Testis (tissue), 5 donors: ENCODE measurements at places on chromosomes 1 and 21. TPM values are rescaled to one million over a fixed set of nuclear protein-coding genes. Genes with fewer than 3 reads are reported as not detected.
A peak's percentile ranks its signal among the peaks of the same experiment; 100 is the strongest.

The CR1L gene
- polyA plus RNA-seq, result not detected

The ASTN1 gene
- 2.7 TPM for polyA plus RNA-seq

DNA sequence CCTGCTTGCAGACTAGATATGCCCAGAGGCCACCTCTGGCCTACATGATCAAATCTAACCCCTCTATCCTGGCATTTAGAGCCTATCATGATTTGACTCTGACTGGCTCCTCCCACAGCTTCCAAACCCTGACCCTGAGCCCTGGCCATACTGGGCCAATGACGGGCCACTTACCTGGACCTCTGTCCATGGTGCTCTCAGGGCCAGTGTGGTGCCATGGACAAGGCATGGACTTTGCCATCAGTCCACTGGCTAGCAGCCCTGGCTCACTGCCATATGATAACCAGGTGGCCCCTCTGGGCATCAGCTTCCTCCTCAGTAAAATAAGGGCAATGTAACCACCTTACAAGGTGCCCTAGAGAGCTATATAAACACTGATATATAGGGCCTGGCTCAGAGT, 713.4 kb downstream of the PTPRU start:
- H3K36me3 ChIP-seq, result no peaks in the 10 kb centered on the region
- H3K27ac ChIP-seq, result no peak overlapping the region
- no peaks in the 10 kb centered on the region for H3K27me3 ChIP-seq
- DNase-seq, result no peak

GRCh38 chr1:186304982-186305949, 69.8 kb downstream of the TPR start:
- no peak overlapping the region for H3K27ac ChIP-seq
- DNase-seq, result no peak
- no peaks in the 10 kb centered on the region for H3K36me3 ChIP-seq

GRCh38 chr1:201356701-201357100, 20.8 kb downstream of the TNNT2 start:
- no peak for DNase-seq
- no peaks in the 10 kb centered on the region for H3K27me3 ChIP-seq
- H3K27ac ChIP-seq, result no peak overlapping the region
- H3K4me1 ChIP-seq, result no peaks in the 10 kb centered on the region
- H3K4me3 ChIP-seq, result no peak overlapping the region
- no peaks in the 10 kb centered on the region for H3K36me3 ChIP-seq

DNA sequence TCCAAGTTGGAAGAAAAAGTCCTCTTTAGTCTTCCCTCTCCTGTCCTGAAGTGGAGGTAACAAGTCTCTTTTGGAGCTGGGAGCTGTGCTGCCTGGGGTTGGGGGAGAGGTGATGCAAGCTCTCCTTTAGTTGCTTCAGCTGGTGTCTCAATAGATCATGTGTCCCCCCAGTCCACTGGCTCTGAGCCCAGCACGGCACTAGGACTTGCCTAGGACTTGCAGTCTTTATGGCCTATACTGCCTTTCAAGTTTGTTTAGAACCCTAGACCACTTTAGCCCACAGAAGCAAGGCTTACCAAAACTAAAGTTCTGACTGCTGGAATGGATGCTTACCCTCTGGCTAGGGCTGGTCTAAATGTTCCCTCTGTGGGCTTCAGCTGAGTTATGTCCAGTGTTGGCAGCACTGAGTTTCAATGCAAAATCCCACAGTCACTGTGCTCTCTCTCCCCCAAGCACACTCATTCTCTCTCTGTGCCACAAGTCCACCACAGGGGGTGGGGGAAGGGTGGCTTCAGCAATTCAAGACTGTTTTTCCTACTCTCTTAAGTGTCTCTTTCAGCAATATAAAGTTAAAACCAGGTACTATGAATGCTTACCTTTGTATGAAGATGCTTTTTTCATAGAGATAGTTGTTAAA, 185.0 kb downstream of the DNAH14 start:
- no peaks in the 10 kb centered on the region for H3K27me3 ChIP-seq
- H3K4me1 ChIP-seq, result no peaks in the 10 kb centered on the region
- no peaks in the 10 kb centered on the region for H3K36me3 ChIP-seq
- DNase-seq, result no peak
- H3K4me3 ChIP-seq, result no peak overlapping the region

- H3K4me1 ChIP-seq, result peaks cover 15% of the 10 kb centered on the region
- no peaks in the 10 kb centered on the region for H3K27me3 ChIP-seq
- no peak overlapping the region for H3K4me3 ChIP-seq
Observed at GRCh38 chr1:30379684-30380624, 343.4 kb downstream of the MATN1 start.

The RYR2 gene
- 5.4 TPM for polyA plus RNA-seq

- no peaks in the 10 kb centered on the region for H3K27me3 ChIP-seq
- H3K4me1 ChIP-seq, result no peaks in the 10 kb centered on the region
- H3K36me3 ChIP-seq, result no peaks in the 10 kb centered on the region
- no peak for DNase-seq
- H3K27ac ChIP-seq, result no peak overlapping the region
Observed at GRCh38 chr1:206953126-206953525, 6.9 kb upstream of the PIGR start.

DNA sequence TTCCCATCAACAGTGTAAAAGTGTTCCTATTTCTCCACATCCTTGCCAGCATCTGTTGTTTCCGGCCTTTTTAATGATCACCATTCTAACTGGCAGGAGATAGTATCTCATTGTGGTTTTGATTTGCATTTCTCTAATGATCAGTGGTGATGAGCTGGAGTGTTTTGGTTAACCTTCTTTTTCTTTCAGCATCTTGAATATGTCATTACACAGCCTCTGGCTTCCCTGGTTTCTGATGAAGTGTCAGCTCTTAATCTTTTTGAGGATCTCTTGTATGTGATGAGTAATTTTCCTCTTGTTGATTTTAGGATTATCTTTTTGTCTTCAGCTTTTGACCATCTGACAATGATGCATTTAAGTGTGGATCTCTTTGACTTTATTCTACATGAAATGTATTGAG, 133.2 kb upstream of the GRIK3 start:
- DNase-seq, result no peak
- H3K27me3 ChIP-seq, result no peaks in the 10 kb centered on the region
- no peaks in the 10 kb centered on the region for H3K36me3 ChIP-seq
- no peak overlapping the region for H3K4me3 ChIP-seq
- H3K4me1 ChIP-seq, result no peaks in the 10 kb centered on the region
- no peak overlapping the region for H3K27ac ChIP-seq

- peaks cover 2% of the 10 kb centered on the region for H3K4me1 ChIP-seq
- DNase-seq, result no peak
- no peaks in the 10 kb centered on the region for H3K36me3 ChIP-seq
- no peak overlapping the region for H3K4me3 ChIP-seq
- H3K27me3 ChIP-seq, result no peaks in the 10 kb centered on the region
- H3K27ac ChIP-seq, result no peak overlapping the region
Observed at GRCh38 chr1:15277447-15277838, 30.4 kb downstream of the FHAD1 start.

GRCh38 chr1:3899754-3900149, 320 bp downstream of the C1orf174 start:
- no peak for DNase-seq
- H3K27ac ChIP-seq, result peak overlapping the region; percentile 99
- peak overlapping the region; percentile 96 for H3K4me3 ChIP-seq
- no peaks in the 10 kb centered on the region for H3K27me3 ChIP-seq
- H3K36me3 ChIP-seq, result no peaks in the 10 kb centered on the region

DNA sequence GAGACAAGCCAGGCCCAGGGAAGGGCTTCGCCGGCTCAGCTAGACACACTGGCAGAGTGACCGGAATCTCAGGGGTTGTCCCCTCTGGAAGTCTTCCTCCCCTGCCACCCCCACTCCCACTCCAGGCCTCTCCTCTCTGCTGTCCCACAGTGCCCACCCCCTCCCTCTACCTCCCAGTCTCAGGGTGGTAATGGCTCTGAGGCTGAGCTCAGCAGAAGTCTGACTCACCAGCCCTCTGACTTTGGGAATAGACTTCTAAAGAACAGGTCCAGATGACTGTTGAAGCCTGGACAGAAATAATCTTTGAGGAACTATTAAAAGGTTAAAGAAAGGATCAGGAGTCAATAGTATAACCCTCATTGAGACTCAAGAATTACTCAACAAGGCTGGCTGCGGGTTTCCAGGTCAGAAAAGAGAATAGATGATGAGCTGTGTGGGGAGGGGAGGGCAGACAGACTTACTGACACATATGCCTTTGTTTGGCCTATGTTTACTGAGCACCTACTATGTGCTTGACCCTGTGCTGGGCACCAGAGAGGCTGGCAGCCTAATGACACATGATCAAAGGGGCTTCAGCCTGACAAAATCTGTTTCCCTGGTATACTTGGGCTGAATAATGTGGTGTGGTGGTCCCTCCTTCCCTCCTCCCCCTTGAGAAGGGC, 8.2 kb downstream of the HCRTR1 start:
- no peak overlapping the region for H3K4me3 ChIP-seq
- no peaks in the 10 kb centered on the region for H3K36me3 ChIP-seq
- no peaks in the 10 kb centered on the region for H3K27me3 ChIP-seq
- H3K4me1 ChIP-seq, result peaks cover 27% of the 10 kb centered on the region
- H3K27ac ChIP-seq, result no peak overlapping the region
- no peak for DNase-seq

GRCh38 chr1:185648858-185649589, 85.2 kb upstream of the HMCN1 start:
- H3K27me3 ChIP-seq, result no peaks in the 10 kb centered on the region
- H3K4me3 ChIP-seq, result peak overlapping the region; percentile 30
- H3K36me3 ChIP-seq, result no peaks in the 10 kb centered on the region
- peaks cover 5% of the 10 kb centered on the region for H3K4me1 ChIP-seq
- H3K27ac ChIP-seq, result no peak overlapping the region

The ANP32E gene
- polyA plus RNA-seq, result 11.8 TPM

DNA sequence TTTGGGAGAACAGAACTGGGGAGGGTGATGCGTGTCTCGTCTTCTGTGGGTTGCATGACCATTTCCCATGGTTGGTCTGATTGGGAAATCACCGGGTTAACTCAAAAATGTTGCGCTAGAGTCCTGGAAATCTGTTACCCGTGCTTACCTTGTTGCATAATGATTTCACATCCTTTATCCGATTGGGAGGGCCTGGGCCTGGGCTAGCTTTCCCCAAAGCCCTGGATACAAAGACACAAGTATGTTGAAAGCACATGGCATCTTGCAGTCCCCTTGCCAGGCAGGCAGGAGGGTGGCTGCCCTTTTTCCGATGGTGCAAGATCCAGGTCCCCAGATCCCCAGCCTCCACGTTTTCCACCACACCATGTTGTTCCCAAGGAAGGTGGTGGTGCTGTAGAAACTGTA, 582 bp downstream of the TRPM2 start:
- H3K4me1 ChIP-seq, result no peaks in the 10 kb centered on the region
- H3K4me3 ChIP-seq, result no peak overlapping the region
- H3K27me3 ChIP-seq, result no peaks in the 10 kb centered on the region
- DNase-seq, result no peak

The TMEM200B gene
- polyA plus RNA-seq, result 35.6 TPM

The ATAD3C gene
- 1.5 TPM for polyA plus RNA-seq

The PARS2 gene
- 13.9 TPM for polyA plus RNA-seq

- DNase-seq, result no peak
- H3K27me3 ChIP-seq, result no peaks in the 10 kb centered on the region
- H3K4me3 ChIP-seq, result no peak overlapping the region
- H3K36me3 ChIP-seq, result no peaks in the 10 kb centered on the region
- H3K4me1 ChIP-seq, result peaks cover 14% of the 10 kb centered on the region
- no peak overlapping the region for H3K27ac ChIP-seq
Observed at GRCh38 chr1:46169811-46170454, 5.0 kb upstream of the TSPAN1 start.

GRCh38 chr1:155816351-155816750, 40.7 kb downstream of the GON4L start:
- H3K4me3 ChIP-seq, result no peak overlapping the region
- no peaks in the 10 kb centered on the region for H3K4me1 ChIP-seq
- H3K36me3 ChIP-seq, result no peaks in the 10 kb centered on the region
- H3K27me3 ChIP-seq, result no peaks in the 10 kb centered on the region
- H3K27ac ChIP-seq, result no peak overlapping the region

The CFHR5 gene
- polyA plus RNA-seq, result 0.11 TPM

The PIGV gene
- 101 TPM for polyA plus RNA-seq
